ENCODE measurements at places on chromosomes 2 and 18. TPM values are rescaled to one million over a fixed set of nuclear protein-coding genes. Genes with fewer than 3 reads are reported as not detected.

DNA sequence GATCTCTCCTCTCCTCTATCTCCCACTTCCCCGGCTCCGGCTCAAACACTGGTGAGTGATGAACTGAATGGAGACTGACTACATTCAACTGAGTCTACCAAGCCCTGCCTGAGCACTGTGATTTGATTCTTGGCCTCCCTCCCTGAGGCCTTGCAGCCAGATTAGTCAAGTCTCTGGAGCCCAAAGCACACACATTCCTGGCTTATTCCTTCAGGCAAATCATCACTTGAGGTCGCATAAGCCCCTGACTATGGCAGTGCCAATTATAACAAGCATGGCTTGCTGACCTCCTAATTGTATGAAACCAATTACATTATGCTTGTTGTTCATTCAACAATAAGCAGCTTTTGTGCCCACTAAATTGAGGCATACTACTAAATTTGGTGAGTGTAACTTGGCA, 34.6 kb downstream of the EFEMP1 start:
- DNase-seq: no peak

GRCh38 chr2:231686192-231687100, 21.9 kb upstream of the PTMA start:
- no peak for DNase-seq

The CD8B2 gene
- not detected for total RNA-seq

DNA sequence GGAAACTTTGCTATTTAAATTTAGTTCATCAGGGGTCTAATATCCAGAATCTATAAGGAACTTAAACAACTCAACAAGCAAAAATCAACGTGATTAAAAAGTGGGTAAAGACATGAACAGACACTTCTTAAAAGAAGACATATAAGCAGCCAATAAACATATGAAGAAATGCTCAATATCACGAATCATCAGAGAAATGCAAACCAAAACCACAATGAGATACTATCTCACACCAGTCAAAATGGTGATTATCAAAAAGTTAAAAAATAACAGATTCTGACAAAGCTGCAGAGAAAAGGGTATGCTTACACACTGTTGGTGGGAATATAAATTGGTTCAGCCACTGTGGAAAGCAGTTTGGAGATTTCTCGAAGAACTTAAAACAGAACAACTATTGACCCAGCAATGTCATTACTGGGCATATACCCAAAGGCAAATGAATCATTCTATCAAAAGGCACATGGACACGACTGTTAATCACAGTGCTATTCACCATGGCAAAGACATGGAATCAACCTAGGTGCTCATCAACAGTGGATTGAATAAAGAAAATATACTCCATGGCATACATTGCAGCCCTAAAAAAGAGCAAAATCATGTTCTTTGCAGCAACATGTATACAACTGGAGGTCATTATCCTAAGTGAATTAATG, 189.9 kb downstream of the SLC4A10 start:
- no peak for DNase-seq

The PJVK gene
- 2.1 TPM for total RNA-seq

GRCh38 chr2:10909996-10910341, 1.8 kb upstream of the KCNF1 start:
- no peak for DNase-seq

- DNase-seq: no peak
Measured at GRCh38 chr2:162256591-162256991, 13.3 kb upstream of the FAP start.
